ENCODE measurements at places on chromosomes 5 and 9.

DNA sequence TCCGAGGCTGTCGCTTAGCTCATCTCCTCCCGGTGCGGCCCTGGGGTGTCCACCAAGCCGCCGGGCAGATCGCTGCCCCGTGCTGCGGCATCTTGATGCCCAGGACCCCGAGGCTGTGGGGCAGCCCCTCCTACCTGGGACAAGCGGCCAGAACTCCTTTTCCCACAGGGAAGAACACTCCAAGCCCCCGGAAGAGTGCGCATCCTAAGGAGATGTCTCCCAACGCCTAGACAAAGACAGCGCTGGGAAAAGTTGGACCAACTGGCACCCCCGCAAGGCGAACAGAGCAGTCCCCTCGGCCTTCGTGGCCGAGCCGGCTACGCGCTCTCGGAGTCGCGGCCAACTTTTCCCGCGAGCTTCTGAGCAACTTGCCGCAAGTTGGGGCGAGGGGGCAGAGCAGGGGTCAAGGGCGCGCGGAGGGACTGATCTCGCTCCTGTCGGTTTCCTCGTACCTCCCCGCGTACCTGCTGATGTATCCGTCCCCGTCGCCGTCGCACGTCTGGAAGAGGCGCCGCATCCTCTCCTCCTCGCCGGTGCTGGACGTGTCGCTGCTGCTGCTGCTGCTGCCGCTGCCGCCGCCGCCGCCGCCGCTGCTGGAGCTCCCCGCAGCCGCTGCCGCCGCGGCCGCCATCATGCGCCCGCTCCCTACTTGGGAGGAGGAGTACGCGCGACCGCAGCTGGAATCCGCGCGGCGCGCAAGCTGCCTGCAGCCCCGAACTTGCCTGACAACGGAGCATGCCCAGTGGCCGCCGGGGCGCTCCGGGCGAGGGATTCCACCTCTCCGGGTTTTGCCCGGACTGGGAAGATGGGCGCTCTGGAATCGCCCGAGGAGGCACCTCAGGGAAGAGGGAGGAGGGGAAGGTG lies at the start of gene MCC:
MCC (minus strand) TSS at position 673 of the 864 bp plus-strand sequence.
- peak; percentile 90 for DNase-seq

DNA sequence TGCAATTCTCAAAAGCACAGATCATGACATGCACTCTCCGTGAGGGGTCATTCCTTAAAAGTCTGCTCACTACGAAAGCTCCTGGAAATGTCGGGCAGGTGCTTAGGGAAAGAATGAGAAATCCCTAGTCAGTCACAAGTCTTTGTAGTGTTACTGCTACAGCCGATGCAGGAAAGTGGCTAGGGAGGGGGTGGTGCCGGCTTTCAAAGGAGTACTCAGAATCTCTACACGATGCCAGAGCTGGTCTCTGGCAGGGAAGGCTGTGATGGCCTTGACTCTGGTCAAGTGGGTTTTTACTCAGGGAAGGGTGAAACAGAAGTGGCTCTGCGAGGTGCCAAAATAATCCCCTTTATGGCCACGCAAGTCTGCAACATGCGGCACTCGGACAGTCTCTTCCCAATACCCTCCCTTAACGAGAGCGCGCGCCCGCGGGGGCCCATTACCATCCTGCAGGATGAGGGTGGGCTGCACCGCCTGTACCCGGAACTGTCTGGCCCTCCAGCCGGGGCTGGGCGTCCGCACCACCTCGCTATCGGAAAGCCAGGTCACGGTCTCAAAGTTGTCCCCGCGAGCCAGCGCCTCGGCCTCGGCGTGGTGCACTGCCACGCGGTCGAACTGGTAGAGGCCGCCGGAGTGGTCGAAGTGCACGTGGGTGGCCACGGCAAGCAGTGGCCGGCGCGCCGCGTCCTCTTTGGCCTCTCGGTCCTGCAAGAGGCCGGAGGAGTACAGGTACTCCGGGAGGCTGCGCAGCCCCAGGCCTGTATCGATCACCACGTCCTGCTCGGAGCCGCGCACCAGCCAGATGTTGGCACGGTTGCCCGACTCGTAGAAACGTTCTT lies 956 bp downstream of the MBLAC2 start:
- peak; percentile 60 for DNase-seq

DNA sequence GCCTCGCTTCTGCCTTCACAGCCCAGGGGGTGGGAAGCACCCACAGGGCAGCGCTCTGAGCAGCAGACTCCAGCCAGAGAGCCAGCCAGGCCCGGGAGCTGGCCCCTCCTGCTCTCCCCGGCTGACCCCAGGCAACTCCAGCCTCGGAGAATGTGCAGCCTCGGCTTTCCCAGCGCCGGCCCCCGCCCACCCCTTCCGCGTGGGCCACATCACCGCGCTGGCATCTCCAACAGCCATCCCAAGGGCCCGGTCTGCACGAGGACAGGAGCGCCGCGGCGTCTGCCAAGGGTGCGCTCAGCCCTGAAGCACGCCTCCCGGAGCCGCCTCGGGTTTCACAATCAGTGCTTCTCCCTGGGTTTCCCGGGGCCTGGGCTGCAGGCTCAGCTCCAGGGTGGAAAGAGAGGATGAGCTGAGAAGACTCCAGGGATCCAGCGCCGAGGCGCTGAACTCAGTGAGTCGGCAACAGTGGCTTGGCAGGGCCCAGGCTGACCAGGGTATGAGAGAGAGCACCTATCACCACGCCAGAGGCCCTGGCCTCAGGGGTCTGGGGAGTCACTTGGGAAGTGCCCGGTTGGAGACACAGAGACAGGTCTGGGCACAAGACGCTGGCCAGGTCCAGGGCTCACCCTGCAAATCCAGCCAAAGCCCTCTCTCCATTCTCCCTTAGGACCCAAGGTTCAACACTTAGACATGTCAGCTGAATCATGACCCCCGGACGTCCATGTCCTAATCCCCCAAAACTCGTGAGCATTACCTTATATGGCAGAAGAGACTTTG lies 79.6 kb downstream of the ADAMTS2 start:
- peak; percentile 90 for DNase-seq

DNA sequence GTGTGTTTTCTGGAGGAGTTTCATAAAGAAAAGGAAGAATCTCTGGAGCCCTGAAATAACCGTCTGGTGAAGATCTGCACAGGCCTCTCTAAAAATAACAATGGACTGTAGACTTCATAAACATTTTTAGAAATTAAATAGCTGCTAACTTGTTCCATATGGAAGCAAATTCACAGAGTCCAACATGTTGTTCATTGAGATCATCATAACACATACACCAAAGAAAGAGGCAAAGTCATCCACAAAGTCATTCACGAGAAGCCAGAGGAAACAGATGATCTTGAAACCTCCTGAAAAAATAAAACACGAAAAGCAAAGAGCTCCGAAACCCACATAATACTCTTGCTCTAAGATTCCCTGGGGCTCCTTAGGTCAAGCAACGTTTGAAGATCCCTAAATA lies 347.8 kb downstream of the EFNA5 start:
- DNase-seq: no peak

DNA sequence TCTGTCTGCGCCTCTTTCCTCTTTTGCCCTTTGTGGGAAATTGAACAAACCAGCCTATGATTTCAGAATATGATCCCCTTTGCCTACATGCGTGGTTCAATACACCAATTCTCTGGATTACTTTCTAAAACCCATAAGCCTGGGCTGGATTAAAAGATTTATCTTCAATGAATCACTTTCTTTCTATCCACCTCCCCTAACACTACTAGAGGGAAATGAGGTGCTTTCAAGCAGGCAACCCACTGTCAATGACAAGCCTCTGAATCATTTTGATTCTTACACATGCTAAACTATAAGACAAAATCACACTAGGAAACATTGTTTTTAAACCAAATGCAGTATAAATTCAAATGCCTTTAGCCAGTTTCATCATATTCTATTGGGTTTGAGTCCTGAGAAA lies 257.5 kb downstream of the AGTPBP1 start:
- DNase-seq: no peak

DNA sequence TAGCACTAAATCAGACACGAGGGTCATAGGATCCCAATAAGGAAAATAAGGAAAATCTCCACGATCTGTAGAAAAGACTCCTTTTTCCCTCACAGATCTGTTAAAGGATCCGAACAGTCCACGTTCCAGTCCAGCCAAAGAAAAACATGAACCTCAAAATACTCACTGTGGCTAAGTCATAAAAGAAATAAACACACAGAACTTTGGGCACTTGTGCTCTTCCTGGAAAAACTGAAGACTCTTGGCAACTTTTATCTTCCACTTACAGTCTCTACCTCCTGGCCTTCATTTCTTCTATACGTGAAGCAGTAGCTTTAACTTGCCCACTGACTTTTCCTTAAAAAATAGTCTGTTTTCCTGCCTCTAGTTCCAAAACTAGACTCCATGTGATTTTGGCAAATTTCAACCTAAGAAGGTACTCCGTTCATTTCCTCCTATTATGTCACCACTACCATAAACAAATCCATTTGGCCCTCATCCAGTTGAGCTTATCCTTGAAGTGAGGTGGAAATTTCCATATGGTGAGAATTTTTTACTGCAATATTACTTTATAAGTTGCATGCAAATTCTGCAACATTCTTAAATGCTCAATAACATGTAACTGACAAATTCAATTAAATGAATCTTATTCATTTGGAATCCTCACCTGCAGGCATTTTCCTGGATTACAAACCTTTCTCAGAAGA lies 5.3 kb upstream of the LHFPL2 start:
- DNase-seq: no peak

- no peak for DNase-seq
These were observed 164.3 kb downstream of the SLC24A2 start for GRCh38 chr9:19624519-19624918.

DNA sequence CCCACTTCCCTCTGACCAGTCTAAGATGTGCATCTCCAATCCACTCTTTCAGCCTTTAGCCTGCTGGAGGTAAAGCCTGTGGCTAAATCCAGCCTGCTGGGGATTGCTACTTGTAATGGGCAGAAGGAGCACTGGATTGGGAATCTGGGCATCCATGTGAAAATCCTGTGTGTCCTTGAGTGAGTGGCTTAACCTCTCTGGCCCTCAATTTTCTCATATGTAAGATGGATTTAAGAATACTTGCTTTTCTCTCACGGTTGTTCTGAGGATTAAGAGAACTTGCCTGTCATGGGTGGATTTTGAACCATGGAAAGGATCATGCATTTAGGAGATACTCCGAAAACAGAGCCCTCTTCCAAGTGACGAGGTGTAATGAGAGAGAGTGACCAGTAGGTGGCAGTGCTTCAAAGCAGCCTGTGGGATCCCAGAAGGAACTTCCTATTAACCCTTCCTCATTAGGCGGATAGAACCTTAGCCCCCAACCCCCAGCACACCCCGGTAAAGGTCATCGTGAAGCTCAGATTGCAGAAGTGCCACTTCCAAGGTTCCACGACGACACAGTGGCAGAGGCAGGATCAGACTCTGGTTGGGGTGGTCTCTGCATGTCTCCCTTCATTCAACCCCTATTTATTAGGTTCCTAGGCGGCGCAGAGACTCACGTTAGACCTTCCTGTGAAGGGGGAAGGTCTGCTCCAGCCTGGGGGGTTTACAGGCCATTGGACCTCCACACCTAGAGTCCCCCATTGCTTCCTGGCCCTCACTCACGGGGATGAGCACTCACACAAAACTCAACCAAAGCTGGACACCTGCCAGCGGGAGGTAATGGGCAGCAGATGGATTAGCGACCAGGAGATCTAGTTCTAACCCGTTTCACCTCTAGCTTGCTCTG lies 68.7 kb upstream of the ZNF618 start:
- DNase-seq: peak; percentile 48

DNA sequence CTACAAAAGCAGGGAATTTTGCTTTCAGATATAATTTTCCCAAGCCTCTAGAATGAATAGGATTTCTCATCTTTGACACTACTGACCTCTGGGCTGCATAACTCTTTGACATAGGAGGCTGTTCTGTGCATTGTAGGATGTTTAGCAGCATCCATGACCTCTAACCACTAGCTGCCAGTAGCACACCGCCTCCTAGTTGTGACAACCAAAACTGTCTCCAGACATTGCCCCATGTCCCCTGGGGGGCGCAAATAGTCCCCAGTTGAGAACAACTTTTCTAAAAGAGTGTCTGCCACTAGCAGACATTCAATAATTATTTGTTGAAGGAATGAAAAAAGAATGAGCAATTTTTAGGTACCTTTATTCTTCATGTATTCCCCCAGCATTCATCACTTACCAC lies 51.8 kb downstream of the POU4F3 start:
- DNase-seq: no peak

DNA sequence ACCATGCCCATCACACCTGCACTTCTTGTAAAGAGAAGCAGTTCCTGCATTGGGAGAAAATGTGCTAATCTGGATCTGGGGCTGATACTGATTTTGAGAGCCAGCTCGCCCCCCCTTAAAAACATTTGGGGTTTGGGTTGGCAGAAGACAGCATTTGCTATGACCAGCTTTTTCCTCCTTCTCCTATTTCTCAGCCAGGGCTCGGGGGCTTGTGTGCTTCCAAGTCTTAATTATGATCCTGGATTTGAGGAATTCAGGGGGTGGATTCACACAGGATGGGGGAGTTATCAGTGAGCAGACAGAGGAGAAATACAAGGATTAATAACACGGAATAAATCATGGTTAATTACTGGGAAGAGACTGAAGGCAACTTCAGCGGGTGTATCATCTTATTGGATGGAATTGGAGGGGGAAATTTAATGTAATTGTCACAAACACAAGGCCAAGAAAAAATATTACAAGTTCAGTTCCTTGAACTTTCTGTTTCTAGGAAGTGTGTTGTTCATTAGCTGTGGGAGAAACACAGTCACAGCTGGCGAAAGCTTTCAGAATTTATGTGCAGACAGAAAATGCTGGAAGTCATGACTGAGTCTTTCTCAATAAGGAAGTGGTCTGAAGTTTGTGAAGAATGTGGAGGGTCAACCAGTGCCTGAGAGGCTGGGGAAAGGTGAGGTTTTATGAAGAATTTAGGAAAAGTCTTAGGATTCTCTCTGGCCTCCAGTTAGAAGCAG lies 15.3 kb downstream of the C9orf152 start:
- DNase-seq: peak; percentile 35

DNA sequence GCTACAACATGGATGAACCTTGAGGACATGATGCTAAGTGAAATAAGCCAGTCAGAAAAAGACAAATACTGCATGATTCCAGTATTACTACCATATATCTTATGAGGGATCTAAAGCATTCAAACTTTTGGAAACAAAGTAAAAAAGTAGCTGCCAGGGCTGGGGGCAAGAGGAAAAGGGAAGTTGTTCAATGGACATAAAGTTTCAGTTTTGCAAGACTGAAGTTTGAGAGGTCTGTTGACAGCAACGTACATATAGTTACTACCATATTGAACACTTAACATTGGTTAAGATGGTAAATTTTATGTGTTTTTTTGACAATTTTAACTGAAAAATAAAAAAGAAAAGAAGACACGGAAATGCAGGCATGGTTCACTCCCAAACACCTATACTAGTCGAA lies 77.6 kb downstream of the MAPKAP1 start:
- no peak for DNase-seq

All from hepatocyte (in vitro differentiated cells).